Coronary artery (tissue), 2 donors: ENCODE measurements at places on chromosomes 3 and 15.

- DNase-seq: no peak
Measured at GRCh38 chr3:138898301-138898700, 48.6 kb downstream of the FOXL2 start.

GRCh38 chr15:45715528-45715927, 80.7 kb downstream of the SQOR start:
- DNase-seq: no peak

GRCh38 chr3:115113367-115113766, 33.7 kb downstream of the ZBTB20 start:
- DNase-seq: no peak

- no peak for DNase-seq
Measured at GRCh38 chr3:6644070-6644929, 216.6 kb upstream of the GRM7 start.

DNA sequence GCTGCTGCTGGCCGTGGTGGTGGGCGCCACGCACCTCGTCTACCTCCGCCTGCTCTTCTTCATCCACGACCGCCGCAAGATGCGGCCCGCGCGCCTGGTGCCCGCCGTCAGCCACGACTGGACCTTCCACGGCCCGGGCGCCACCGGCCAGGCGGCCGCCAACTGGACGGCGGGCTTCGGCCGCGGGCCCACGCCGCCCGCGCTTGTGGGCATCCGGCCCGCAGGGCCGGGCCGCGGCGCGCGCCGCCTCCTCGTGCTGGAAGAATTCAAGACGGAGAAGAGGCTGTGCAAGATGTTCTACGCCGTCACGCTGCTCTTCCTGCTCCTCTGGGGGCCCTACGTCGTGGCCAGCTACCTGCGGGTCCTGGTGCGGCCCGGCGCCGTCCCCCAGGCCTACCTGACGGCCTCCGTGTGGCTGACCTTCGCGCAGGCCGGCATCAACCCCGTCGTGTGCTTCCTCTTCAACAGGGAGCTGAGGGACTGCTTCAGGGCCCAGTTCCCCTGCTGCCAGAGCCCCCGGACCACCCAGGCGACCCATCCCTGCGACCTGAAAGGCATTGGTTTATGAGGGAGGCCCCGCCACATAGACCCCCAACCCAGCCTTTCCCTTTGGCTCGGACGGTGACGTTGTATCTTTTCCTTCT, 1.1 kb downstream of the GPR27 start:
- DNase-seq: no peak

DNA sequence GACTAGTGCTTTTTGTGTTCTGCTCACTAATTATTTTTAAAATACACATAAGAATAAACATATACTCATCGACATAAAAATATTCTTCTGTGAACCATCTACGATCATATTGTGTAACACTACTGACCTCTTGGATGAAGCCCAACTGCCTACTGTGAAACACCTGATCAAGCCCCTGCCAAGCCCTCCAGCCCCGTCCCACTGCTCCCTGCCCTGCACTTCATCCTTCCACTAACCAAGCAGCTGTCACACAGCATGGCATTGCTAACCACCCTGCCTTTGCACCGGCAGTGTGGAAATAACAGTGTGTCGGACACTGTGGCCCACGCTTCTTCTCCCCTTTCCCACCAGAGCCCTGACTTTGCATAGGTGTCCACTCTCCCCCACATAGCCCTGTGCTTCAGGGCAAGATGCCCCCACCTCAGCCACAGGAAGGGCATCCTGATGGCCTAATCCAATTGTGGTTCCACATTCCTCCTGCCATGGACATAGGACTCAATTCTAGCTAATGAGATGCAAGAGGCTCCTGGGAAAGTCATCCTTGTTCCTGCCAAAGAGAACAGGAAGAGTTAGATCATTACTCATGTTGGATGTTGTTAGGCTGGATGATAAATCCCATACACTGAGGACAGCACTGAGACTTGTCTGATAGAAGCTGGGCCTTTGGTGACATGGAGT, 35.0 kb upstream of the ARID3B start:
- DNase-seq: no peak

- DNase-seq: no peak
Measured at GRCh38 chr3:140013220-140013619, 78.2 kb downstream of the CLSTN2 start.

DNA sequence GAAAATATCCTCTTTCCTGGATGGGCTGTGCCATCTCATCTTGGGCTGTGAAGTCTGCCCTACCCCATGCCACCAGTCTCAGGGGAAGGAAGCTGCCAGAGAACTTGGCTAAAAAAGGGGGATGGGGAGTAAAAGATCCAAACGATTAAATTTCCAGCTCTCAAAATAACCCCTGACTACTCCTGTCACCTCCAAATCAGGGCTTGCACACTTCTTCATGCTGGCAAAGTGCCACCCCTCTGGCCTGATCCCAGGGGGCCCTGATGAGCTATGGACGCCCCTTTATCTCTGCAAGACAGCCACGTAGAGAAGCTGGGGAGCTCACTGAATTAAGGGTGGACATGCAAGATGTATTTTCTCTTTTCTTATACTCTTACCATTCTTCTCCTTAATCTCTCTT, 1.2 kb upstream of the MLF1 start:
- DNase-seq: no peak

DNA sequence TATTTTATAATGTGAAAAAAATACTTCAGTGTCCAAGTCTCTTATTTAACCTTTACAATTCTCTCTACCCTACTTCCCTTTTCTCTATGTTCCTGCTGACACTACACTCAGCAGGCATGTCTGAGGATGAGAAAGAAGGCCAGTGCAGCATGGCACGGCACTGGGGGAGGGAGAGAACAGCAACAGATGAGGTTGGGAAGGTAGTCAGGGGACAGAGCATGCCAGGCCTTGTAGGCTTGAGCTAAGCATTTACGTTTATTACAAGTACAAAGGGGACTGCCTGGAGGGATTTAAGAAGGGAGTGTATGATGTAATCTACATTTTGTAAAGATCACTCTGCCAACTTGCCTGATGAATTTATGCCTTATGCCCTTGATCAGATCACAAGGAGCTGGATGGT, 117.3 kb upstream of the WNT5A start:
- DNase-seq: no peak

GRCh38 chr15:57319226-57319918, 56.9 kb upstream of the CGNL1 start:
- no peak for DNase-seq

- no peak for DNase-seq
Measured at GRCh38 chr3:193237030-193237429, 4.0 kb upstream of the PLAAT1 start.

GRCh38 chr3:124282751-124283651, 291.1 kb upstream of the ROPN1 start:
- DNase-seq: peak; percentile 84

DNA sequence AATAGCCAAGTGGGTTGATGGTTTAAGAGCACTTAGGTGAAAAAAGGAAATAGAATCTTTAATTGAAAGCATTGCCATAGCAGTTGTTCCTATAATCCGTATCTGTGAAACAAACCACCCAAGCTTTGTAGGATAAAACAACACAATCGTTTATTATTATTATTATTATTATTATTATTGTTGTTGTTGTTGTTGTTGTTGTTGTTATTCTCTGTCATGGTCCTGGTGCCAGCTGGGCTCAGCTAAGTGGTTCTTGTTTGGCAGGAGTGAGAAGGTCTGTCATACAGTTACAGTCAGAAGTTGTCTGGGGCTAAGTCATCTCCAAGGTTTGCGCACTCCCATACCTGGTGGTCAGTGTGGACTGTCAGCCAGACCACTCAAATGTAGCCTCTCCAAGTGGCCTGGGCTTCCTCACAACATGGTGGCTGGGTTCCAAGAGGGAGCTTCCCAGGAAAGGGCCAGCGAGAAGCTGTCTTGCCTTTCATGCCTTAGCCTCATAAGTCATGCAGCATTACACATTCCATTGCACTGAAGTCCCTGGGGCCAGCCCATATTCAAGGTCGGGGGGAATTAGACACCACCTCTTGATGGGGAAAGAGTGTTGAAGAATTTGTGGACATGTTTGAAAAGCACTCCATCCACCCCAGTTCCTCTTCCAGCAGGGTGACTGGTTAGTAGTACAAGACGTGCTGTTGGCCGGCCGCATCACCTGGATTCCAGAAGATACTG, 54.3 kb upstream of the FGD5 start:
- DNase-seq: no peak

DNA sequence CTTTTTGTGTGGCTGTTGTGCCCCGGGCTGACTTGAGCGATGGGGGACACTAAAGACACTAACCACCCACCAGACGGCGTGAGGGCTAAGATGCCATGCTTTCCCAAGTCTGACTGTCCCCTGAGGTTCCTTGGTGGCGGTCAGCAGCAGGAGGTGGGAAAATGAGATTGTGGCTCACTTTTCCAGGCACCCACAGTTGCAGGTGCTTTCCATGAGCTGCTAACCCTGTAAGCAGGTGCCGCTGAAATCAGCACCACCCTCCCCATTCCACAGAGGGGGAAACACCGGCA, 17.7 kb downstream of the PRR23E start:
- no peak for DNase-seq

GRCh38 chr3:53375019-53375418, 27.7 kb upstream of the DCP1A start:
- no peak for DNase-seq

- no peak for DNase-seq
Measured at GRCh38 chr3:157520485-157521150, 17.4 kb upstream of the VEPH1 start.

DNA sequence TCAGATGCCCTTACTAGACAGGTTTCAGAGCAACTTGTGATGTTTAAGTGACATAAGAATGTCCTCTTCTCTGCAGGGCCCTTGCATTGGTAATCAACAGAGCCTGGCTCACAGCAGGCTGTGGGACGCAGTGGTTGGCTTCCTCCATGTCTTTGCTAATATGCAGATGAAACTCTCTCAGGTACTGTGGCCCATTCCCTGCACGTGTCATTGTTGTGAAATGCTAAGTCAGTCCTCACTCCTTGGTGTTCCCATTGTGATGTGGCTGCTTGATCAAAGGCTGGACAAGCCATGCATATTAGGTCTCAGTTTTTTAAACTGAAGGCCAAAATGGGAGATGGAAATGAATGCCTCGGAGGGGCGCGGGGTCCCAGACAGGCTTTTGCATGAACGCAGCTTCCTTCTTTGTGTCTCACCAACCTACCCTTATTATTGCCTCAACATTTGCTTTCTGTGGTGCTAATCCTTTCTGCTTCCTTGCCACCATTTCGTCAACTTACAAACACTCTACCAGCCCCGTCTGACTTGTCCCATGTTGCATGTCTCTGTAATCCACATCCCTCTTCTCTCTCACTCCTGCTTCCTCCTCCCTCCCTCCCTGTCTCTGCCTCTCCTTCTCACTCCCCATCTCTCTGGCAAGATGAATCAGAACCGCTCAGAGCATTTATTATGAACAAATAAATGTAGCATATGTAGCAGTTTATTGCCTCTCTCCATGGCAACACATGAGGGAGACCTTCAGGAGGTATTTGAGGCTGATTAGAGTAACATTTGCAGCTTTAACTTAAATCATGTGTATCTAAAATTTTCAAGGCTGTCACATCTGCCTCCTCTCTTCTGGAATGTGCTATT, 133.2 kb upstream of the CHRM5 start:
- DNase-seq: no peak

DNA sequence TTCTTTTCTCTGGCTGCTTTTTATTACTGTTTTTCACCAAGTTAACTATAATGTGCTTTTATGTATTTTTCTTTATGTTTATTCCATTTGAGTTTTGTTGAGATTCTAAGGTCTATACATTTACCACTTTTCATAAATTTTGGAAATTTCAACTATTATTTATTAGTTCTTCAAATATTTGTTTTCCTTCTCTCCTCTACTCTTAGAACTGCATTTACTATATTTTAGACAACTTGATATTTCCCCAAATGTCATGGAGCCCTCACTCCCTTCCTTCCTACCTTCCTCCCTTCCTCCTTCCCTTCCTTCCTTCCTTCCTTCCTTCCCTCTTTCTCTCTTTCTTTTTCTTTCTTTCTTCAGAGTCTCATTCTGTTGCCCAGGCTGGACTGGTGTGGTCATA, 81.4 kb upstream of the TNIK start:
- DNase-seq: no peak

DNA sequence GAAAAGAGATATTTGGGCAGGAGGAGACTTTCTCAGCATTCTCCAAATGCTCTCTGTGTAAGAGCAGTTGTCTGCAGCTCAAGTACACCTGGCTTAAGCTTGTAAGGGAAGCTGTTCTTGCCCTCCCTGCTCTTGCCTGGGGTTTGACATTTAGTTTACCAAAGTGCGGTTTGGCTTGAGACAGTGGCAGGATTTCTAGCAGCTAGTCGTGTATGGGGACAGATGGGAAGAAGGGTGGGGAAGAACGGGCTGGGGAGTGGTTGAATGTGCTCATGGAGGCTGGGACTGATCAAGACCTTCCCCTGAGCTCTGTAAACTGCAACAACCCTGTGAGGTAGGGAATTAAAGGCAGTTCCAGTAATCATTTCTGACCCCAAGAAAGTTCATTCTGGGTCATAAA, 39.8 kb downstream of the SQOR start:
- no peak for DNase-seq

DNA sequence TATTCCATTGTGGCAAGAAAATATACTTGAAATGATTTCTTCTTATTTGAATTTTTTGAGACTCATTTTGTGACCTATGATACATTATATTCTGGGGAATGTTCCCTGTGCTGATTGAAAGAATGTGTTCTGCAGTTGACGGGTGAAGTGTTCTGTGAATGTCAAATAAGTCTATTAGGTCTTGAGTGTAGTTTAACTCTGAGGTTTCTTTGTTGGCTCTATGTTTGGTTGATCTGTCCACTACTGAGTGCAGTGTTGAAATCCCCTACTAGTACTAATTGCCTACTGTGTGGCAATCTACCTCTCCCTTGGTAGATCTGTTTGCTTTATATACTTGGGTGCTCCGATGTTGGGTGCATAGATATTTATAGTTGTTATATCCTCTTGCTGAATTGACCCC, 46.3 kb upstream of the VEPH1 start:
- DNase-seq: no peak

GRCh38 chr15:91478717-91479191, 374.8 kb upstream of the SLCO3A1 start:
- DNase-seq: no peak

- DNase-seq: no peak
Measured at GRCh38 chr3:133831966-133832801, 26.6 kb downstream of the SRPRB start.

DNA sequence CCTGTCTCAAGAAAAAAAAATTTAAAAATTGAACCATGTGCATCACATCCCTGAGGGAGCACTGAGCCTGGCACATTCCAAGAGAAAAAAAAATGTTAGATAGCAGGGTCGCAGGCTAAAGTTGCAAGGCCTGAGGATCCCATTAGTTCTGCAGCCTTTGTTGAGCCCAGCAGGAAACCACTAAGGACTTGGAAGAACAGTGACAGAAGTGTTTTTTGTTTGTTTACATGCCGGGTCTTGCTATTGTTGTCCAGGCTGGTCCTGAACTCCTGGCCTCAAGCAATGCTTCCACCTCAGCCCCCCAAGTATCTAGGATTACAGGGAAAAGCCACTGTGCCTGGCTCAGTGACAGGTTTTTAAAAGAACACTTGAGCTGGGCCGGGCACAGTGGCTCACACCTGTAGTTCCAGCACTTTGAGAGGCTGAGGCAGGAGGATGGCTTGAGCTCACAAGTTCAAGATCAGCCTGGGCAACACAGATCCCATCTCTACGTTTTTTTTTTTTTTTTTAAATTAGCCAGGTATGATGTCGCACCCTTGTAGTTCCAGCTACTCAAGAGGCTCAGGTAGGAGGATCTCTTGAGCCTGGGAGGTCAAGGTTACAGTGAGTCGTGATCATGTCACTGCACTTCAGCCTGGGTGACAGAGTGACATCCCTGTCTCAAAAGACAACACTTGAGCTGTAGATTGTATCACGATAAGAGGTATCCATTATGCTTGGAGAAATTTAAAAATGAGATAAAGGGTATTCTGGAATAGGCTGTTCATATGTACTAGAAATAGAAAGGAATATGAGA, 15.2 kb downstream of the CHAC1 start:
- no peak for DNase-seq

- DNase-seq: no peak
Measured at GRCh38 chr15:74776821-74777768, 4.8 kb upstream of the CSK start.
